ENCODE measurements at places on chromosomes 5 and 9.

- DNase-seq: no peak
Observed at GRCh38 chr9:93225892-93226291, 42.0 kb downstream of the WNK2 start.

DNA sequence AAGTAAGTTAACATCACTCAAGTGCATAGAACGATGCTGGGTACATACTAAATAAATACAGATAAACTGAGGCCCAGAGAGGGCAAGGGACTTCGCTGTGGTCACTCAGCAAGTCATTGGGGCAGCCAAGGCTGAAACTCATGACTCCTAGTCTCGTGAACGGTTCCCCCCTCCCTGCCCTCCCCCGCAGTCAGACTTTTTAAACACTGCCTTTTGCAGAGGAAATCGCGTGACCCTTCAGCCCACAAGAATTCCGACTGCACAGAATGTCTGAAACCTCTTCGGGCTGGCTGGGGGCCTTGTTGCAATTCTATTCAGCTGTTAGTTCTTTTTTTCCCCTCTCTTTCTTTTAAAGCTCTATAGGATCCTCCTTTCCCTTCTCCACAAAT lies 28.1 kb downstream of the NEK6 start:
- DNase-seq: peak; percentile 49

DNA sequence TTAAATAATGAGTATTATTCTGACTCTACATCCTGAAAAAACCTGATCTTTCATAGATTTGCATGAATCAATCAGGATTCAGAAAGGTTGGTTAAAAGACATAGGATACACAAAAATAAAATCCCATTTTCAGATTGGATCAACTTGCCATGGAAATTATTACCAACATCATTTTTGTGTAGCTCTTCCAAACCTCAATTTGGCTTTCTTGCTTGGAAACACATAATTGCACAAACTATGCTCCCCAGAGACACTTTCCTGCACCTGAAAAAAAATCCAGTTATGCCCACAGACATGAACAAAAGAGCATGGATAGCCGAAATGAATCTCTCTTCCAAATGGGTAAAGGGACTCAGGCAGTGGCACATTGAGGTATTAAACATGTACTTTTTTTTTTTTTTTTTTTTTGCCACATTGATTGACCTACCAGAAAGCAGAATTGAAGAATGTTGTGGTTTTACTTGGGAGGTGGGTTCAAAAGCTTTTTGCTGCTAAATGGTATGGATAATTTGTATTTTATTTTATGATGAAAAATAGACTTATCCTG lies 135.4 kb upstream of the FBN2 start:
- no peak for DNase-seq

- no peak for DNase-seq
Observed at GRCh38 chr9:8158574-8158973, 359.0 kb upstream of the DMAC1 start.

DNA sequence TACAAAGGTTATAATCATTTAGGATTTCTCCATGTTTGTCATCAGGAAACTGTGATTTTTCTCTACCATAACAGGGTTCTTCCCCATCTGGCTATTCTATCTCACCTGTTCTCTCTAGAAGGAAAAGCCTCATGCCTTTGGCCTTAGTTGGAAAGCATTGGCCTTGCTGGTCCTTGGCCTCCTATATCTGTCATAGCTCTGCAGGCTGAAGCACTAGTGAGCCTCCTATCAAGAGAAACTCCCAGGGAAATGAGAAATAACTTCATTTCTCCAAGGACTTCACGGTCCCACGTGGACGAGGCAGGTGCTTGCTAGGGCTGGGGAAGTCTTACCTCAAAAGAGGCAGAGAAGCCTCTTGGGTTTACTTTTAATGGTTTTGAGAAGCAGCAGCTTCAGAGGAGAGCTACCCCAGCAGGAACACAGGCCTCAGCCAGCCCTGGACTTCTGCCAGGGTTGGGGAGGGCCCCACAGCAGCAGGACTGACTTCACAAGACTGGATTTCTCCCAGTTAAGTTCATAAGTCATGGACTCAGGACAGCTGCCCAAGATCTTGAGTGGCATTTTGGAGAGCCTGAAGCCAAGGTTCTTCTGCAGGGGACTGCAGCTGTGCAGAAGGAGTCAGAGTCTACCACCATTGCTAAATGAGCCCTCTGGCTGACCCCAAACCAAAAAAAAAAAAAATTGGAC lies 15.8 kb upstream of the PSAT1 start:
- no peak for DNase-seq

- DNase-seq: no peak
Observed at GRCh38 chr5:150631326-150631701, 9.1 kb upstream of the SYNPO start.
